ENCODE measurements at places on chromosomes 5 and 9. TPM values are rescaled to one million over a fixed set of nuclear protein-coding genes. Genes with fewer than 3 reads are reported as not detected.

LCN9 gene
- total RNA-seq, result not detected

WDR31 gene
- 0.74 TPM for total RNA-seq

CDH6 gene
- not detected for total RNA-seq

TMC1 gene
- 0.53 TPM for total RNA-seq

CA9 gene
- 95.4 TPM for total RNA-seq

TYRP1 gene
- not detected for total RNA-seq

ANKDD1B gene
- 0.44 TPM for total RNA-seq

GFI1B gene
- not detected for total RNA-seq

SERF1A gene
- total RNA-seq, result 2.0 TPM

PCDHGB2 gene
- 0.26 TPM for total RNA-seq

ANKRD31 gene
- total RNA-seq, result not detected

SPEF2 gene
- 1.3 TPM for total RNA-seq

GRCh38 chr9:93089481-93089991, 6.5 kb upstream of the CARD19 start:
- DNase-seq, result no peak

DNA sequence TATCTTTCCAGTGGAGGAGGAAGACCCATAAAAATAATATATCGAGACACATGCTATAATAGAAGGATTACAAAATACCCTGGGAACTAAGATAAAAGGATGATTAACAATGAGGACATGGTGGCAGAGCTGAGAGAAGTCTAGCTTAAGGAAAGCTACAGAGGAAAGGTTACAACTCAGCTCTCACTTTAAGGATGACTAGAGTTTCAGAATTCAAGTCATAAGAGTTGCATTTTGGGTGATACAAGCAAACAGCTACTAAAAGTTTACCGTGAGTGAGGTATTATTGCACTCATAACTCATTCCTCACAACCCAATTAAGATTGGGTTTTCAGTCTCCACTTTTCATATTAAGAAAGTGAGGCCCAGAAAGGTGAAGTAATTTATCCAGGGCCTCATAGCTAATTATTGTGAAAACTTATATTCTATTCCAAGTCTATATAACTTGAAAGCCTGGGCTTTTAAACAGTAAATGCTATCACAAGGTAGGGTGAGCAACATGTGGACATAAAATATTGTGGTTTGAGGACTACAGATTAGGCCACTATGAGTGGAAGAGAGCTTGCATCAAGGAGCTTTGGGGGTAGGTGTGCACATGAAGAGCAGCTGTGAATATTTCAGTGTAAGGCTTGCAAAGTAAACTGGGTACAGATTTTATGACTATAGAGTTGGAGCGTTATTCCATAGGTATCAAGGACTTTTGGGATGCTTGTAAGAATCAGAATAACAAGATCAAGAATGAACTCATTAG, 28.0 kb downstream of the JAKMIP2 start:
- no peak for DNase-seq

GRCh38 chr5:124444147-124444775, 302.2 kb downstream of the ZNF608 start:
- no peak for DNase-seq

GRCh38 chr9:134486596-134486995, 155.0 kb upstream of the COL5A1 start:
- no peak for DNase-seq

DNA sequence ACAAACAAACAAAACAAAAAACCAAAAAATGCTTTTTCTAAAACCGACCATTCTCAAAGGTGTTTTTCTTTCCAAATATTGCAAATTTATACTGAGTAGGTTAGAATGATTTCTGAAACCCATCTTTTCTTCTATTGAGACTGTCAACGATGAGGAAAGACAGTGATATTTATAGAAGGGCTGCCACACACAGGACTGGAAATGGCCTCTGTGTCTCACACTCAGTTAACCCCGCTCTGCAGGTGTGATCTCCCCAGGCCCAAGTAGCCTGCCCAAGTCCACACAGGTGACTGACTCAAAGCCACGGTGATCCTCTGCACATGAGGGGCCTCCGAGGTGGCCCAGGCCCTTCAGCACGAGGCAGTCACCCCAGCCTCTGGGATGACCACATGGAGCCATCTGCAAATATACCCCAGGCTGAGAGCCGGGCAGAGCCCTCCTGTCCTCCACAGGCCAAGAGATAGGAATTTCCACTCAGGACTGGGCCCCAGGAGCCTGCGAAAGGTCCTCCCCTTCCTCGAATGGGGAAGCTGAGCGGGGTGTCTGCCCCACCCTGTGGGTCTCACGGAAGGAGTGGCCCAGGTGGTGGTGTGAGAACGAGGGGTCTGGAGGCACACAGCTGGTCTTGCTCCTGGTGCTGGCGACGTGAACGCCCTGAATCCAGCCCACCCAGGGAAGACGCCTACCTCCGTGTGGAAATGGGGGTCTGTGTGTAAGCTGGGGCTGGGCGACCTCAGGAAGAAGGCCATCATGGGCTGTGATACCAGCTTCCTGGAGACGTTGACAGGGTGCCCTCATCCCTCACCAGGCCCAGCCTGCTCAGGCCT, 53.0 kb upstream of the PHYKPL start:
- DNase-seq, result no peak

GRCh38 chr9:76143834-76144233, 250.4 kb downstream of the RFK start:
- no peak for DNase-seq

DNA sequence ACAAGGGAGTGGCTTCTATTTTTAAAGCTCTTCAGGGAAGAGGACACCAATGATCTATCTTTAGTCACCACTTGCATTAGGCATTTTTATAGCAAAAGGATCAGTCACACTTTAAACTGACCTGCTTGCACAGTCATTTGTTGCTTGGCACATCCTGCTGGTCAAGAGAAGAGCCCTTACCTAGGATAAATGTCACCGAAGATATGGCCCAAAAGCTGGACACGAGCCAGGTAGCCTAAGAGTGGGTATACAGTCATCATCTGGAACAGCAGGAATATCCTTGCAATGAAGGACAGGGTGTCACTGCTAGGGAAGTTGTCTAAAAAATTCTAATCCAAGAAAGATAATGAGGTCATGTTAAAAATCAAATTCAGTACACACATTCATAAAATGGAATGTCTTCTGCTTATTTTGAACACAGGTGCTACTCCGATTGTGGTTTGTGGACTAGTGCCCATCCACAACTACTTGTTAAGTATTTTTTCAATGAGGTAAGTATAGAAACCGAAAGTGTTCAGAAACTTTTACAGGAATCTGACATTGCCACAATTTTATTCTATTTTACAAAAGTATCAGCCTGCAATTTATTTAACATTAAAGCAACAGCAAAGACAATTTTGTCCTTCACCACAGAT, 78.4 kb downstream of the SLC38A9 start:
- DNase-seq, result peak; percentile 62

DNA sequence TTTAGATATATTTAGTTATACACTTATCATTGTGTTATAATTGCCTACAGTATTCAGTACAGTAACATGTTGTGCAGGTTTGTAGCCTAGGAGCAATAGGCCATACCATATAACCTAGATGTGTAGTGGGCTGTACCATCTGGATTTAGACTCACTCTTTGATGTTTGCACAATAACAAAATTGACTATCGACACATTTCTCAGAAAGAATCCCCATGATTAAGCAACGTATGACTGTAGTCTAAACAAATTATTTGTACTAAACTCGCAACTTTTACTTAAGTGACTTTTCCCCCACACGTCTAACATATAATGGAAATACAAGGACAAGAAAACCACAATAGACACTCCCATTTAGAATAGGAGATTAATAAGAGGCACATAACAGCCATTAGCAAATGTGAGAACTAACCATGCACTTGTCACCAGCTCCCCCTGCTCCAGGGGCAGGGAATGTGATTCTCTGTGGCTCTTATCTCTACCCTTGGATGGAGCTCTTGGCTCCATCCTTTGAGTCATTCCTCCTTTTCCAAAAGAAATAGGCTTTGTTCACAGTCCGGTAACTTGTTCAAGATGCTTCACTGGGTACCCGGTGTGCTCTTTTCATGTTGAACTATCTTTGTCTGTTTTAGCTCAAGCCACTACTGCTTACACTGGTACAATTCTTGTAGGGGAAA, 8.7 kb upstream of the B4GALT1 start:
- DNase-seq, result no peak

GRCh38 chr9:137789295-137789895, 88.2 kb upstream of the CACNA1B start:
- DNase-seq, result no peak

DNA sequence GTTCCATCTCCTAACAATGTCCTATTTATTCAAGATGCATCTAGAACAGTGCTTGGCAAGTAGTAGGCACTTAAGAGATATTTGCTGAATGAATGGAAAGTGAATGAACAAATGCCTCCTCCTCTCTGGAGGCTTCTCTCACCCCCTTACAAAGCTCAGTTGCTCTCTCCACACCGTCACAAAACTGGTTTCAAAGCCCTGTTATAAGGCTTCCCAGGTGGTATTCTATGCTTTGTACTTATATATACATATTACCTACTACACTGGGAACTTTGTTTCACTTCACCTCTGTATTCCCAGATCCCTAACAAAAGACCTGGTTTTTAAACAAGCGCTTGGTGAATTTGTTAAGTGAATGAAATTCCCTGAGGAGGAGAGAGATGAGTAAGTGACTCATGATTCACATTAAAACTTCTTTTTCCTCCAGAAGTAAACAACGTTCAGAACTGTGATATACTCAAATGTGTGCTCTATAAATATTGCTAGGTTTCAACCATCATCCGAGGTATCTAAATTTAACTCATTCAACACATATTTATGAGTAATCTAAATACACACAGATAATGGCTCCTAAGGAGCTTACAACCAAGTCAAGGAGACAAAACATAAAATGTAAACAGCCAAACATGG, 36.0 kb downstream of the DENND1A start:
- DNase-seq, result no peak

- no peak for DNase-seq
Observed at GRCh38 chr5:79259810-79260209, 23.9 kb downstream of the JMY start.

- peak; percentile 75 for DNase-seq
Observed at GRCh38 chr9:131382850-131383729, 10.8 kb upstream of the PRRC2B start.

DNA sequence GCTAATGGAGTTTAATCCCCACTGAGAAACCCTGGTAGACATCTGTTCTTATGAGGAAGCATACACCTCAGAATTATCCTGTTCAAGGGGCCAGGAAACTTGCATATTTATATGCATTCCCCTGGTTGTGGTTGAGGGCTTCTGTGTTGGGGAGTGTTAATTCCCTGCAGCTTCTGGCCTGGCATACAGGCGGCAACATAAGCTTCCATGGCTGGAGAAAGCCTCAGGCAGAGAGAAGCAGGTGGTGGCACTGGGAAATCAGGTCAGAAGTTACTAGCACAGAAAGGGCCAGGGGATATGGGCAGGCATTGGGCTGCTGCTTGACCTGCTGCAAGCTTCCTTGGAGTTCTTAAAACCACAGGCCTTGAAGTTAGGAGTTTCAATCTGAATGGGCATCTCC, 166.1 kb upstream of the SEMA6A start:
- no peak for DNase-seq

GRCh38 chr5:123755653-123756317, 243.8 kb downstream of the CSNK1G3 start:
- DNase-seq, result no peak

GRCh38 chr5:82445726-82446335, 167.7 kb upstream of the RPS23 start:
- DNase-seq, result no peak

DNA sequence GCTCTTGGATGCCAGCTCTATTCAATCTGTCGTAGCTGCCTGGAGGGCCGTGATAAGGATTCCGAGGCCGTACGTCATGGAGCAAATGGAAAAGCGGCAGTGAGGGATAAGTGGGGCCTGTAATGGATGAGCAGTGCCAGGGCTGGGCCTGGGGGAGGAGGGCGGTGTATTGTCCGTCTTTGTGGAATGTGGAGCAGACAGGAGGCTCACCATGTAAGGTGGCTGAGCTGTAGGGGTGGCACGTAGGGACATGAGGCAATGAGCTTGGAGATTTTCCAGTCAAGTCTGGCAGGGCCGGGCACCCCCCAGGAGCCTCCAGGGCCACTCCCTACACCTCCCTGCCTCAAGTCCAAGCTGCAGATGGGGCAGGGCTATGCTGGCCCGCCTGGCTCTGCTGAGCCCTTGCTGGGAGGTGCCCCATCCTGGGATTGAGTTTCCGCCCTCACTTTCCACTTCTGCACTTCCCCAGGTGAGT, 29.2 kb downstream of the NCS1 start:
- DNase-seq, result no peak

GRCh38 chr5:16819522-16820167, 116.4 kb downstream of the MYO10 start:
- DNase-seq, result no peak

DNA sequence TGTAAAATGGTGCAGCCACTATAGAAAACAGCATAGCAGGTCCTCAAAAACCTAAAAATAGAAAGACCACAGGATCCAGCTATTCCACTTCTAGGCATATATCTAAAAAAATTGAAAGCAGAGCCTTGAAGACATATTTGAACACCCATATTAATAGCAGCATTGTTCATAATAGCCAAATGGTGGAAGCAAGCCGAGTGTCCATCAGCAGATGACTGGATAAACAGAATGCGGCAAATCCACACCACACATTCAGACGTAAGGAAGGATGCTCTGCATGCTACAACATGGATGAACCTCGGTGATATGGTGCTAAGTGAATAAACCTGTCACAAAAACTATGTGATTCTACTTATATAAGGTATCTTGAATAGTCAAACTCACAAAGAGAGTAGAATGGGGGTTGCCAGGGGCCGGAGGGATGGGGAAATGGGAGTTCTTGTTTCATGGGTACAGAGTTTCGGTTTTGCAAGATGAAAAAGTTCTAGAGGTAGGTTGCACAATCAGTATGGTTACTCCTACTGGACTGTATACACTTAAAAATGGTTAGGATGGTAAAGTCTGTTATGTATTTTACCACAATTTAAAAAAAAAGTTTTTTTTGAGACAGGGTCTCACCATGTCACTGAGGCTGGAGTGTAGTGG, 17.1 kb upstream of the HSD17B3 start:
- DNase-seq, result no peak

DNA sequence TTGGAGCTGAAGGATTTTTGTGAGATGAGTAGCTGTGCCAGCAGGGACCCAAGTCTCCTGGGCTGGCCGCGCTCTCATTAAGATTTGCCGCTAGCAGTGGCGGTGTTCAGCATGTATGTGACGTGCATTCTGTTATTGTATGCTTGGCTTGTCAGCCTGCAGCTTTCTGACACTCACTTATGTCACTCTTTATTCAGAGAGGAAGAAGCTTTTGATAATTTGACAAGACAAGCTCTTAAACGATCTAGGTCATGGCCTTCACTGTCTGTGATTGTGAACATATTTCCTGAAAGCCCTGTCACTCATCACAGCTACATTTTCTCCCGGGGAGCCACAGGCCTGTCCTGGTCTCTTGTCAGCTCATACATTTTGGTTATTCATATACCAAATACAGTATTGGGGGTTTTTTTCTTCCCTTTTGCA, 98.2 kb upstream of the GRHPR start:
- no peak for DNase-seq
